ENCODE measurements at places on chromosomes 2 and 18. TPM values are rescaled to one million over a fixed set of nuclear protein-coding genes. Genes with fewer than 3 reads are reported as not detected.
A peak's percentile ranks its signal among the peaks of the same experiment; 100 is the strongest.

- DNase-seq, result peak; percentile 59
These were observed 34.3 kb downstream of the FMNL2 start for GRCh38 chr2:152369176-152369860.

DNA sequence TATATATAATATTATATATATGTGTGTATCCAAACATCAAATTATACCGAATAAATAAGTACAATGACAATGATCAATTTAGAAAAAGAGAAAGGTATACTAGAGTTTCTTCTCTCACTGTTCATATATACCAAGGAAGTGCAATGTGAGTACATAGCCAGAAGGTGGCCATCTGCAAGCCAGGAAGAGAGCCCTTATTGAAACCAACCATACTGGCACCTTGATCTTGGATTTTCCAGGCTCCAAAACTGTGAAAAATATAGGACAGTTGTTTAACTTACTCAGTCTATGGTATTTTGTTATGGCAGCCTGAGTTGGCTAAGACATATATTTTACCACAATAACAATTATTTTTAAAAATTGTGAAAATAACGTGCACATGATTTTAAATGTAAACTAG, 1490.2 kb upstream of the SLC39A10 start:
- peak; percentile 12 for DNase-seq

GRCh38 chr2:240136671-240137292, 677 bp upstream of the COPS9 start:
- DNase-seq, result no peak

DNA sequence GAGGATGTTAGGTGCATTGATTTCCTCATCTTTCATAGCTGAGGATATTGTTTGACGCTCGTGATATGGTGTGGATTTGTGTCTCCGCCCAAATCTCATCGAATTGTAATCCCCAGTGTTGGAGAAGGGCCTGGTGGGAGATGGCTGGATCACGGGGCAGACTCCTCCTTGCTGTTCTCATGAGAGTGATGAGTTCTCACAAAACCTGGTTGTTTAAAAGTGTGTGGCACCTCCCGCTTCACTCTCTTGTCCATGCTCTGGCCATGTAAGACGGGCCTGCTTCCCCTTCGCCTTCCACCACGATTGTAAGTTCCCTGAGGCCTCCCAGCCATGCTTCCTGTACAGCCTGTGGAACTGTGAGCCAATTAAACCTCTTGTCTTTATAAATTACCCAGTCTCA, 28.4 kb upstream of the GPC1 start:
- no peak for DNase-seq

- DNase-seq, result no peak
These were observed 90.7 kb downstream of the PDCL3 start for GRCh38 chr2:100653449-100654035.

DNA sequence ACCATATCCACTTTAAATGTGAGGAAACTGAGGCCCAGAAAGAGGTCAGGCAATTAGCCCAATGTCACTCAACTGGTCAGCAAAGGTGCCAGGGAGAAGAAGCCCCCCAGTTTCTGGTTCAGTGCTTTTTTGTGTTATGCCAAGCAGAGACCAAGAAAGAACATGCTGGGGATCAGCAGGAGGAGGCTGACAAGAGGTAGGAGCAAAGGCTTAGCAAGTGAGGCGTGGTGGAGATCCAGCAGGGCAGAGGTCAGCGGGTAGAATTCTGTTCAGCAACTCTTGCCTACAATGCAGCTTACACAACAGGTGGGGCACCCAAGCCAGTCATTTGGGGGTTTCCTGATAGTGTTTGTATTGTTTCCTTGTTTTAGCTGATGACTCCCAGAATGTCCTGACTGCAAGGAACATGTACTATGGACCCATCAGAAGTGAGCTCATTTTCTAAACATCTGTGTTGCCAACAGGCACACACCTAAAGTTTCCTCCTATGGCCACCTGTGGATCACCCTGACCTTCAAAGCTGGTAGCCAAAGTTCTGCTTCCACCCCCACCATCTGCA, 28.2 kb downstream of the LPIN2 start:
- peak; percentile 49 for DNase-seq

Gene B4GALT6
- polyA plus RNA-seq, result 6.1 TPM

- DNase-seq, result no peak
These were observed 407.4 kb upstream of the SETBP1 start for GRCh38 chr18:44273298-44273697.

Gene ATP6V1B1
- polyA plus RNA-seq, result 0.03 TPM

Gene C2orf81
- polyA plus RNA-seq, result 1.9 TPM

DNA sequence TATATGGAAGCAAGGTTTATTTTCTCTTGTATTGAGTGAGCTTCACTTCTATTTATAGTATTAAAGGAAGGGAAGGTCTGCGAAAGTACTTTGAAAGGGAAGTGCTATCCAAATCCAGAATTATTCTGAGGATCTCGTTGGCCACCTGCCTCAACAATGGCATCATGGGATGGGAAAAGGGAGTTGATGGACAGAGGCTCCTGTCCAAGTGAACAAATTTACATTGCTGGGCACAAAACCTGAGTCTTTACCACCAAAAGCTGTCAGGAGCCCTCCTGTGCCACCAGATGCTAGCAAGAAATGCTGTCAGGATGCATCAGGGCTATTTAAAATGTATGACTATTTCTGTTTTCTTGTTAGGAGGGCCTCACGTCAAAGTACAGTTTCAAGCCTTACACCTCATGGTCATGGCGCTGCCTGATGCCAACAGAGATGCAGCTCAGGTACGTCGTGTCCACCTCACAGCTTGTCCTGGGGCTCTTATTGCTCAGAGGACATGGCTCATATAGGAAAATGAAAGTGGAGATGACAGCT, 157.3 kb downstream of the ARHGAP28 start:
- DNase-seq, result no peak

DNA sequence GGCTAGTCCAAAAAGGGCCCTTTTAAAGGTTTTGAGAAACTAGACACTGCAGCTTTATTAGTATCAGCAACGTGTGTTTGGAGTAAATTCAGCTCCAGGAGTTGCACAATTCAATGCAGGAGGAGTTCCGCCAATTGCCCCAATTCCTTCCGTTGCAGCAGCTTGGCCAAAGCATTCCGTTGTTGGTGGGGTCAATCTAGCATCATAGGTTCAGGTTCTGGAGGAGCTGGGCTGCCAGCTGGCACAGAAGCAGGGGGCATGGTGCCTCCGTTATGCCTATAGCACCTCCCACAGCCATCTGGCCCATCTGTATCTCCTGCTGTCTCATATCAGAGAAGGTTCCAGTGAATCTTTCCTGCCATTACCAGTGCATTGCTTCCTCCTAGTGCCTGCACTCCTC, 55.4 kb downstream of the REL start:
- no peak for DNase-seq

Gene ERFE
- polyA plus RNA-seq, result 0.60 TPM

Gene CYP26B1
- polyA plus RNA-seq, result 1.6 TPM

DNA sequence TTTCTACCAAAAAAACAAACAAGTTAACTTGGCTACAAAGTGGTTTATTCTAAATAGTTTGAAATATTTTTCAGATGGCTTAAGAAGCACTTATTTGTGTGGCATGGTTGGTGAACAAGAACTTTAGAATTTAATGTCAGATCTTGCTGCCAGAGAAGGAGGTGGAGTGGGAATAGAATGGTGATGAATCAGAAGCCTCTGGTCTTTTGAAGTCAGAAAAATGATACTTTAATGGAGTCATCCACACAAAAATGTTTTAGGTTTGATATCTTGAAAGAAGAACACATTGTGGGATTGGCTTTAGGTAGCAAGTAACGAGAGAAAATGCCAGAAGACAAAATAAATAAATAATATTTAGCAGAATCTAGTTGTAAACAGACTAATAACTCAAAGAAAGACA, 243.1 kb upstream of the FANCL start:
- peak; percentile 37 for DNase-seq

Gene HRH4
- polyA plus RNA-seq, result not detected

DNA sequence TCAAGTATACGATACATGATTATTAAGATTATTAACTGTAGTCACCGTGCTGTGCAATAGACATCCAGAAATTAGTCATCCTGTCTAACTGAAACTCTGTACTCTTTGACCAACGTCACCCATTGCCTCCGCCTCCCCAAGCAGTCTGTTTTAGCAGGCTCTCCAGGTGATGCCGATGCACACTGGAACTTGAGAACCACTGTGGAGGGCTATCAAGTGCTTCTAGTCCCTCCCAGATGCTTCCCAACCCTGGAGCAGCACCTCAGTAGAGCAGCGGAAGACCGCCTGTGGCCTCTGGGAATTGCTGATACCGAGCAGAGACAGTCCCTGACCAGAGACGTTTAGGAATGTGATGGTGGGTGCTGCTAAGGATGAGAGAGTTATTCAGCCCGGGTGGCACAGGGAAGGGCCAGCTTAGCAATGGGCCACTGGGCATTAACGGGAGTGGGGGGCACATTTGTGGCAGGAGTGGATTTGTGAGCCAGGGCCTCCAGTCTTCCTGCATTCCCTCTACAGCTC, 50.7 kb downstream of the LIPG start:
- DNase-seq, result peak; percentile 44

- DNase-seq, result peak; percentile 54
These were observed 13.0 kb downstream of the ANTXR1 start for GRCh38 chr2:69026026-69026425.

- DNase-seq, result no peak
These were observed 1232.3 kb upstream of the SLC39A10 start for GRCh38 chr2:194424683-194425209.

GRCh38 chr18:24862201-24862816, 401.9 kb downstream of the HRH4 start:
- DNase-seq, result peak; percentile 35

- peak; percentile 69 for DNase-seq
These were observed 5.1 kb downstream of the TRIB2 start for GRCh38 chr2:12721566-12722446.

Gene POTEI
- 0.01 TPM for polyA plus RNA-seq

GRCh38 chr18:9685615-9685890, 22.5 kb upstream of the RAB31 start:
- DNase-seq, result no peak

Data from mammary epithelial cell (primary cell).